Foreskin fibroblast (primary cell): ENCODE measurements at places on chromosomes 2 and 18.

GRCh38 chr2:109324861-109325260 lies 195.9 kb downstream of the SH3RF3 start:
- peak; percentile 98 for DNase-seq

GRCh38 chr18:54020156-54020745 lies 204.2 kb downstream of the MBD2 start:
- peak; percentile 18 for DNase-seq

DNA sequence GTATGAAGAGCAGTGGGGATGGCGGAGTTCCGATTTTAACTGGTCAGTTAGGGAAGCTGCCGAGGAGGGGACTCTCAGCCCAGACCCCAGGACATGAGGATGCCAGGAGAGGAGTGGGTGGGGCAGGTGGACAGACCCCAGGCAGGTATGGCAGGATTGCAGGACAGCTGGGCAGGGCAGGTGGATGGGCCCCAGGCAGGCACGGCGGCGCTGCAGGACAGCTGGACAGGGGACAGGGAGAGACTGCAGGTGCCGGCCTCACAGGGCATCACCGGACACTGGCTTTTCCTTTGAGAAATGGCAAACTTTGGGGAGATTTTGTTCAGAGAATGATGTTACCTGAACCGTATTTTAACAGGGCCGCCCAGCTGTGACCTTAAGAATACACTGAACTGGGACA lies 127.7 kb downstream of the SNTG2 start:
- DNase-seq: no peak

GRCh38 chr2:161104054-161104553 lies 56.1 kb upstream of the TANK start:
- no peak for DNase-seq

DNA sequence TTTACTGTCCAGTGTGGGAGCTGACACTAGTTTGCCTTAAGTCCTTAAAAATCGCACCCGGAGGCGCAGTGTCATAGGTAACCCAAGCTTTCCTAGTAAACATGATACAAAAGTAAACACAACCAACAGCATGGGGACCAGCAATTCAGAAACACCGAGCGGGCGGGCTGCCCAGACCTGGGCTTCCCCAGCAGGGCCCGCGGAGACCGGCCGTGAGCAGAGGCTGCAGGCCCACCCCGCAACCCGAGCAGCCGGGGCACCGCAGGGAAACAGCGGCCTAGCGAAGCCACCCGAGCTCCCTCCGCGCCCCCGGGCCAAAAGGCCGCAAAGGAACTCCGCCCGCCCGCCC lies 296 bp downstream of the TTC21B start:
- no peak for DNase-seq
